ENCODE measurements at places on chromosomes 7 and 10.

- peak; percentile 25 for DNase-seq
These were observed 67.1 kb downstream of the TMEM130 start for GRCh38 chr7:98802781-98803110.

DNA sequence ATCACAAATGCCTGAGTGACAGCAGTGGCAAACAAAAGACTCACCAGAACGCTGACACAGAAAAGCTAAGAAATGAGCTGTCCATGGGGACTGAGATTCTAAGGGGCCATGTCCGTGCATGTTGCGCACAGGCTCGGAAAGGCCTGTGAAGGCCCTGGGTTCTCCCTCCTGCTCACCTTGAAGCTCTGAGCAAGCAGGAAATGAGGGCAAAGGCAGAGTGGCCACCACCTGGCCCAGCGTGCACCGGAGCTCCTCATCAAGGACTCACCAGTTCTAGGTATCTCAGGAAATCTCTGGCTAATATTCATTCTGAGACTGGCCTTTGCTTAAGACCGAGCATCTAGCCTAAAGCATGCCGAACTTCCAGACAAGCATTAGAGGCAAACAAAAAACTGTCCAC lies 52.7 kb downstream of the MAD1L1 start:
- DNase-seq, result no peak

GRCh38 chr10:95935429-95935828 lies 27.7 kb downstream of the CC2D2B start:
- no peak for DNase-seq

GRCh38 chr10:69237528-69238159 lies 17.5 kb downstream of the HKDC1 start:
- DNase-seq, result peak; percentile 86

DNA sequence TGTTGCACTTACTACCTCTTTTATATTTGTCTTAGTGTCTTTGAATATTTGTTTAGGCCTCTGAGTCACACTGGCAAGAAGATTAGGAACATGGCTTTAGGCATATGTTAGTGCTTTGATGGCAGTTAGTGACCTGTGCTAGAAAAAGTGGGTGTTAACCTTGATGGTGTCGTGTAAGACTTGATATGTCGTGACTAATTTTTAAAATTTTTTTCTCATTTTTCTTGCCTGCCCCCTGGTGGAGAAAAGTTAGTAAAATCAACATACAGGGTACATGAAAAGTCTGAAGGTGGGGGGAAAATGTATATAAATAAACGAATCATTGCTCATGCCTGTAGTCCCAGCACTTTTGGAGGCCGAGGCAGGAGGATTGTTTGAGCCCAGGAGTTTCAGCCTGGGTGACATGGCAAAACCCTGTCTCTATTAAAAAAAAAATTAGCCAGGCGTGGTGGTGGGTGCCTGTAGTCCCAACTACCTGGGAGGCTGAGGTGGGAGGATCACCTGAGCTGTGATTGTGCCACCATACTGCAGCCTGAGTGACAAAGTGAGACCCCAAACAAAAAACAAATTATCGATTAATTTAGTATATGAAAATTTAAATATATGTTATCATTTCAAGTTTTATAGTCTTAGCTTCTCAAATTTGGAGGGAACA lies 44.6 kb downstream of the TAX1BP1 start:
- peak; percentile 94 for DNase-seq

- no peak for DNase-seq
These were observed 512.5 kb downstream of the REEP3 start for GRCh38 chr10:64033711-64034110.

- DNase-seq, result no peak
These were observed 1.7 kb downstream of the CXCL12 start for GRCh38 chr10:44382981-44383748.

DNA sequence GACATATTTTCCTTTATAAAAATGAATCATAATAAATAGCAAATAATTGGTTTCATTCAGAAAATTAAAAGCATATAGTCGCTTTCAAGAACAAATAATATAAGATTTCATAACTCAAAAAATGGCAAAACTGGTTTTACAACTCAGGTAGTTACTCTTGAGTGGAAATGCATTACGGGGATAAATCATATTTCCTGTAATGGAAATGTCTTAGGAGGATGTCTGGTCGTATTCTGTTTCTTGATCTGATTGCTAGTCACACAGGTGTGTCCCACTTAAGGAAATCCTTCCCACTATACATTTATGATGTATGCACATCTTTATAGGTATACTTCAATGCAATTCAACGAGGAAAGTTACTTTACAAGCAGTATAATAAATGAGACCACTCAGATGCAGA lies 20.7 kb downstream of the NRAP start:
- DNase-seq, result no peak

GRCh38 chr7:55349121-55349520 lies 16.0 kb upstream of the LANCL2 start:
- DNase-seq, result no peak

DNA sequence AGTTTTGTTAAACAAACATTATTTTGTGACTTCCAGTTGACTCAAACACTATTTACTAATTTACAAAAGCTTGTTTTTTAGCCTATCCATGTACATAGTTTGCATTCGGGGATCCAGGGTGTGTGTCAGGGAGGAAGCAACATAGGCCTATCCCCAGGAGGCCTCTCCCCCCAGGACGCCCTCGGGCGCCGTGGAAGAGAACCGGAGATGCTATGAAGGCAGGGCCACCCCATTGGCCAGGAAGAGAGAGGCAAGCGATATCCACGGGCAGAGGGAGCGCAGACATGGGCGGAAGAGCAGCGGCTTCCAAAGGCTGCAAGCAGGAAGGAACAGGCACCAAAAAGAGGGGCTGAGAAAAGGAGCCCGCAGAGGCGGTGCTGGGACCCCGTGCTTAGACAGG lies 38.3 kb upstream of the EGFR start:
- no peak for DNase-seq

DNA sequence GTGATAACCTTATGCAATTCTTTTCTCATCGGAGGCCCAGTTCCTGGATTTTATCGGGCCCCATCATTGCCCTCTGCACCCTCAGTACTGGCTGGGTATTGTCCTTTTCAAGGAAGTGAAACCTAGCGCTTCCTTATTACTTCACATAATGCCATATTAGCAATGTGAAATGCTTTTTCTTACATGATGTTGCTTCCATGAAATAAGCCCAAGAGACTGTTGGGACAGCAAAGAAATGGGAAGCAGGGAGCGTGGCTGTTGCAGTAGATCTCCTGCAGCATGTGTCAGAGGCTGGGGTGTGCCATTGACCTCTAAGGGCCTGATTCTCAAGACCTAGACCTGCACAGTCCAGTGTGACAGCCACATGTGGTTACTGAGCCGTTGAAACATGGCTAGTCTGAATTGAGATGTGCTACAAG lies 8.1 kb downstream of the CHN2 start:
- peak; percentile 24 for DNase-seq

- DNase-seq, result no peak
These were observed 186.8 kb upstream of the VIPR2 start for GRCh38 chr7:159331462-159331861.

- DNase-seq, result no peak
These were observed 11.3 kb downstream of the CPA2 start for GRCh38 chr7:130277763-130278643.

DNA sequence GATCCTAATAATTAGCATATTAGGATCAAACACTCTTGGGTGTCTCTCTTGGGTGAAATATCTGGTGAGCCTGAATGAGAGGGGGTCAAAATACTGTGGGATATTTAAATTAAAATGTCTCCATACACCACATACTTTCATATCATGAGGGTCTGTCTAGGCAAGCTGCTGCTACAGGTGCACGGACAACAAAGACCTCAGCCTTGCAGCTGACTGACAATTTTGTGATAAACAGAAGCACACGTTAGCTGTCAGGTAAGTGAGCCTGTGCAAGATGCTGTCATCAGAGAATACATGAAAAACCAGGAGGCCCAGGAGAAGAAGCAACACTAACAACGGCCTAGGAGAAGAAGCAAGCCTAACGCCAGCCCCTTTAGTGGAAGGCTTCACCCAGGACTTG lies 247.5 kb downstream of the ADARB2 start:
- DNase-seq, result peak; percentile 65

DNA sequence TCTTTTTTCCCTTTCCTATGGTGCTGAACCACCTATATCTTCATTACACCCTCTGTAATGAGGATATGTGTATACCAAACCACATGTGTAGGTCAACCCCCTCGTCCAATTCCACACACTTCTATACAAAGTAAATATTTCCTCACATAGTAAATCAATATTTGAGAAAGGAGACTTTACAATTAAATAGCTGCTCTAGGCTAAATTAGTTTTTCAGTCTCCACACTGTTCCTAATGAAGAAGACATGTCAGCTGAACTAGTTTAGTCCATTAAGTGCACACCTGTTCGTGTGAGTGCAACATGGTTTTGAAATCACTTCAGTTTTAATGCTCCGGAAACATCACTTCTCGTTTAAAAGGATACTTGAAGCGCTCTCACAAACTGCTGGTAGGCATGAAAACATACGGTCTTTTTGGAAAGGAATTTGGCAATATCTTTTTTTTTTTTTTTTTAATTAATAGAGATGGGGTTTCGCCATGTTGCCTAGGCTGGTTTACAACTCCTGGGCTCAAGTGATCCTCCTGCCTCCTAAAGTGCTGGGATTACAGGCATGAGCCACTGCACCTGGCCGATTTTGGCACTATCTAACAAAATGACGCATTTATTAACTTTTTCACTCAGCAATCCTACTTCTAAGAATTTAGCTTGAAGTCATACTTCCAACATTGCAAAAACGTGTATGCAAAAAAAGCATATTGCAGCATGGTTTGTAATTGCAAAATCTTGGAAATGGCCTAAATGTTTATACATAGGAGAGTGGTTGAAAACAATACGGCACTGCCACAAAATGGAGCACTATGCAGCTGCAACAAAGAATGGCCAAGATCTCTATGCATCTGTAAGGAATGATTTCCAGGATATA lies 2.1 kb upstream of the XRCC2 start:
- no peak for DNase-seq

- no peak for DNase-seq
These were observed 100.5 kb downstream of the ZEB1 start for GRCh38 chr10:31419394-31420063.

DNA sequence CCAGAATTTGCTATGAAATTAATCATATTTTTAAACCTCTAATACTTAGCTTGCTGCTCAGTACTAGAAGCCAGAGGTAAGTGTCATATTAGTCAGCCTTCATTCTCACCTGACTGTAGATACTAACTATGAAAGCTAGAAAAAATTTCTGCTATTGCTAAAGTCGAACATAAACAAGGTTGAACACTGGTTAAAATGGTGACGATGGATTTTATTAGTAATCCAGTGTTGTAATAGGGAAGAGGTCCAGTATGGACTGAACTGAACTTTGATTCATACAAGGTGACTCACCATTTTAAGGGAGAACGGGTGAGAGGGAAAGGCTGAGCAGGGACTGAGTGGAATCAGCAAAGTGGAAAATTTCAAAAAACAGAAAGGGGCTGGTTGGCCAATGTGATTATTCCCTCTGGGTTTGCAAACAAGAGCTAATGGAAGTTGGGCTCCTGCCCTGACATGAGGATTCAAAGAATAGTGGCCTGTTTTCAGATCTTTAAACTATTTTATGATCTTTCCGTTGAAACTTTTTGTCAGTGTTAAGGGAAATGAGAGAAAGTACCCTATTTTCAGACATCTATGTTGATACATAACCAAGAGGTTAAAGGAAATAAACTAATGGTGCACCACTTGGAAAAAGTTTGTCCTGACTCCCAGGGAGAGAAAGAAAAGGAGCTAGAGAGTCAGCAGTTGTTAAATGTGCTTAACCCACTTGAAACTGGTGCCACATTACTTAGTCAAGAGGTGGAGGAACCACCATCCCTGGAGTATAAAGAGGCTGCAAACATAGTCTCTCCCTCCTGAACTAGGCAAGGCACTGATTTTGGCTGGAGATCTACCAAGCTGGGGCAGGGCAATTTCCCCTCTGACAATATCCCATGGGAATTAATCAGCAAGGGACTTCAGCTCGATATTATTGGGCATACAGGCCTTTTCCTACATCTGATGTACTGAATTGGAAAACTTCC lies 15.3 kb upstream of the AKR1C1 start:
- DNase-seq, result no peak

GRCh38 chr10:234708-235406 lies 99.6 kb downstream of the ZMYND11 start:
- DNase-seq, result no peak

DNA sequence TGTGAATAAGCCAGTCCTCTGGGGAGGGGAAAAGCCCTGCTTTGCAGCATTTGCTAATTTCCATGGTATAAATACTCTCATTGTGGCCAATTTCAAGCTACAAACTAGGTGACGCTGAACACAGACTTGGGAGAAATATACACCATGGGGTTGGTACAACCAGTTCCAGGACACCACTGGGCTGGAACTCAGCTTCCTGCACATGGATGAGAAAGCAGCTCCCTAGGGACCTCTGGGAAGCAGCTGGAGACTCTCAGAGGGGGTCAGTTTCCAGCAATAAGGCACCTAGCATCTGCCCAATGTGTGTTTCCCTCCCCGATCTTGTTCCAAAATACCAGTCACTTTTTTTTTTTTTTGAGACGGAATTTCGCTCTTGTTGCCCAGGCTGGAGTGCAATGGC lies 56.8 kb upstream of the WDR11 start:
- DNase-seq, result no peak

DNA sequence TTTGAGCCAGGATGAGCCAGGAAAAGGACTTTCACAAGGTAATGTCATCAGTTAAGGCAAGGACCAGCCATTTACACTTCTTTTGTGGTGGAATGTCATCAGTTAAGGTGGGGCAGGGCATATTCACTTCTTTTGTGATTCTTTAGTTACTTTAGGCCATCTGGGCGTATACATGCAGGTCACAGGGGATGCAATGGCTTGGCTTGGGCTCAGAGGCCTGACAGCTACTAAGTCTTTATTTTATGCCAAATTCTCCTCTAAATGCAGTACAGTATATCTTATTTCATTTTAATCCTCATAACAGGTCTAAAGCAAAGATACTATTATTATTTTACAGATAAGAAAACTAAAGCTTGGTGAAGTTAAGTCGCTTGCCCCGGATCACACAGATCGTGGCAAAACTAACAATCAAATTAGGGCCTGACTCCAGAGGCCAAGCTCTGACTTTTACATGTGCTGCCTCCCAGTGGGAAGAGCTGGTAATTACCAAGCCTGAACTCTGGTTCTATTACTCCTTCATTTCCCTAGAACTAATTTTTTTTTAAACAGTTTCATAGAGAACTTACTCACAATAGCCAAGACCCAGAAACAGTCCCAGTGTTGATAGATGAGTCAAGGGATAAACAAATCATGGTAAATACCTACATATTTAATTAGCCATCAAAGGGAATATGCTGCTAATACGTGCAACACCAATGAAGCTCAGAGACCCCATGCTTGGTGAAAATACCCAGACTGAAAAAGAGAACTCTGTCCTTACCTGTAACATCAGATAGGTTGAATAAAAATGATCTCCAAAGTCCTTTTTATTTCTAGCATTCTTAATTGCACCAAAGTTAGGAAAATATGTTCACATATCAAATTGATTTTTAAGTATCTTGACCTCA lies 35.4 kb downstream of the C7orf25 start:
- DNase-seq, result peak; percentile 84

GRCh38 chr7:149214020-149214720 lies 18.8 kb downstream of the ZNF282 start:
- DNase-seq, result no peak

Data from NAMALWA (cell line).